ENCODE measurements at places on chromosomes 6 and 20.
A peak's percentile ranks its signal among the peaks of the same experiment; 100 is the strongest.

DNA sequence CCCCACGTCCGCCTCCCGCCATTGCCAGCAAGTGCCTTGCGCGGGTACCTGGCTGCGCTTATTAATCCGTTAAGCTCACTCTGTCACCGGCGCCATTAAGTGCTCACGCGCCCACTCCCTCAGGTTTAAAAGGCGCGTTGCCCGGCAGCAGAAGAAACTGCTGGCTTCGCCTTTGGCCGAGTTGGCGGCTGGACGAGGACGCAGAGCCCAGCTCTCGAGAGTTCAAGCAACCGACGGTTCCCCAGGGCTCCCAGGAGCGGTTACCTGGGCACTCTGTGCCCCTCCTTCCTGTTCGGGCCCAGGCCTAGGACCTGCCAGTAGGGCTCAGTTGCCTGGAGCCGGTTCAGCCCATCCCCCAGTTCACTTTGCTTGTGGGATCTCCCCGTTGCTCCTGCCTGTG lies at the start of gene GGTLC1:
GGTLC1 (minus strand) TSS at position 219 of the 400 bp plus-strand sequence. CDS start 2,168 bp downstream, outside the sequence.
- DNase-seq: peak; percentile 37

- no peak for DNase-seq
Observed at GRCh38 chr6:79570129-79571029, 33.1 kb upstream of the LCA5 start.

GRCh38 chr20:47656318-47656717 lies 129.0 kb downstream of the SULF2 start:
- DNase-seq: no peak

DNA sequence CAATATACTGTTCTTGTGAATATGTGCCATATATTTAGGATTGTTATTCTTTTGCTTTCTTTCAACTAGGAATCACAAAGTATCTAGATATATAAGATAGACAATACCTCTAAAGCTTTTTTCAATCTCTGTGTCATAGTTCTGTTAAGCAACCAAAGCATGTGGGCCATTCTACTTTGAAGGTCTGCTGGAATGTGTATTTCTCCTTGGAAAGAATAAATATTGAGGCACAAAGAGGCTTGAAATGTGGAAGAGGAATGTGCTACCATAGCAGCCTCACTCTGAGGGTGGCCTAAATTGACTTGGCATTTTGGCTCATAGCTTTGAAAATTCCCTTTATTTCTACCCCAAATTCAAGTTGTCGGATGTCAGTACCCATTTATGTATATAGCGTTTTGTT lies 488.5 kb upstream of the MAN1A1 start:
- no peak for DNase-seq

DNA sequence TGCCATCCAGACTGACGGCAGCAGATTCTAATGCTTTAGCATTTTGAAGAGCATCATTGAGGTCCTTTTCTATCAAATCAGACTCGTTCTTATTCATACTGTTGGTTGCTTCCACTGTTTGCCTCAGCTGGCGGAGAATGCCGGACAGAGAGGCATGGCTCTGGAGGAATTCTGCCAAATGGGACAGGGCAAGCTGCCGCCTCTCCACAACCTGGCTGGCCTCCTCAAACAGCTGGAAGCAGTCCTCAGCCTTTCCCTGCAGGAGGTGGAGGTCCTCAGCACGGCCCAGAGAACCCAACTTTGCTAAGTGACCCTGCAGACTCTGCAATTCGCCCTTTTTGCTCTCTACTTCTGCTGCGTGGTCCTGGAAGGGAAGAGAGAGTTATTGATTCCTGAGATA lies 220.5 kb downstream of the SYNE1 start:
- DNase-seq: no peak

DNA sequence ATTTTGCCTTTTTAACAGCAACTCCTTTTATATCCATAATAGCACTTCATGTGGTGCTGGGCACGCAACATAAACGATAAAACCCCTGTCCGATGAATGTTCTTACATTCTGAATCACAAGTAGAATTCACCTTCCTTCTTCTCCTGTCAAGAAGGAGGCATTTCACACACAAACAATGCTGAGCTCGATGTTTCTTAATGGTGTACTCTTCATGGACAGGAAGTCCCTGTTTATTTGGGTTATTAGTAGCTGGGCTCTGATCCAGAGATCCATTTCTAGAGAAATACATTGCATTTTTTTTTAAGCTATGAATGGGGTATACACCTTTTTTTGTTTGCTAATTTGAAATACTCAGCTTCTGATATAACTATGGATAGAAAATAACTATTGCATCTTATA lies 82.4 kb downstream of the PPP1R3G start:
- DNase-seq: no peak

- no peak for DNase-seq
Observed at GRCh38 chr20:7950387-7950786, 10.1 kb upstream of the HAO1 start.

GRCh38 chr6:37171970-37172812 lies 2.2 kb downstream of the PIM1 start:
- peak; percentile 91 for DNase-seq

DNA sequence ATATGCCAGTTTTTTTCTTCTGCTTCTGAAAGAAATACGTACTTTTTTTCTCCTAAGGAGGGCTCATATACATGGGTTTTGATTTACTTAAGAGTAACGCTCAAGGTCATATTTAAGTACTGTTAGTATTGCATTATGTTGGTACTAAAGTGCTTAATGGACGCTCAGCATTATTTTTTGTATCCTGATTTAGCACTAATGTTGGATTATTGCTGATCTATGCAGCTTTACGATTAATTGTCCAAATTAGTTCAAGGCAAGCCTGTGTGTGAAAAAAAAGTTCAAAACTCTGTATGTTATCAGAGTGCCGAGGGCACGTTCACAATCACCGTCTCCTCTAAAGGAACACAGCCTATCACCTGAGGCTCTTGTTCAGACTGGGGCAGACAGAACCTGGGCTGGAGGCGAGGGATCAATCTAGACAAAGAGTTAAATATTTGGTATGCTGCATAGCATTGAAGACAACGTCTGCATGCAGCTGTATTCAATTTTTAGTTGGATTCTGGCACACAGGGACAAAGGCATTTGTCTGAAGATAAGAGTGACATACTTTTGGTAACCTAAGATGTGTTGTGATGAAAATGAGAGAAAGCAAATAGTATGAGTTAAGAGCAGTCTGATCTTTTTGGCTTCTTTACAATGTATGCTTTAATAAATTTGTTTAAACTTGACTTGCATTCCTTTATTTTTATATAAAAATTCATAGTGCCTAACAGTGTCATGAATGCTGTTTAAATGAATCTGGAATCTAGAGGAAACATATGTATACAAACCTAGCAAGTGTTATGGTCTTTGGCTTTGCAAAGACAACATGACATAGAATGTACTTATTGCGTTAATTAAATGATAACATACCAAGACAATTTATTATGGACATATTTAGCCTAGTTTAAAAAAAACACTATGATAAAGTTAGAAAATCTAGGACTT lies 341.2 kb downstream of the SAMD5 start:
- no peak for DNase-seq

DNA sequence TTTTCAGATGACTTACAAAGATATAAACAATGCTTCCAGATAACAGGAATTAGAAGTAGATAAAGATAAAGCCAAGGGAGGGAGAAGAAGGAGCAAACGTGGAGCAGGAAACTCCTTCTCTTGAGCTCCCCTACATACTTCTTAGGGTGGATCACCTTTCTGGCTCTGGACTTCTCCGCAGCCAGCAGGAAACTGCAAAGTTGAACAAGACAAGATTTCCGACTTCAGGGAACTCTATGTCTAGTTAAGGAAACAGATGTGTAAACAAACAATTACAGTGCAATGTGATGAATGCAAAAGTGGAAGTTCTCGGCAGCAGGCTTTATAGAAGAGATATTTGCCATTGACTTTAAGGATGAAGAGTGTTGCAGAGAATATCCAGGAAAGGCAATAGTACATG lies 134.0 kb upstream of the MARCKS start:
- no peak for DNase-seq

- DNase-seq: no peak
Observed at GRCh38 chr6:67768972-67769371, 866.1 kb upstream of the ADGRB3 start.

GRCh38 chr20:7637184-7637583 lies 303.1 kb downstream of the HAO1 start:
- DNase-seq: no peak

DNA sequence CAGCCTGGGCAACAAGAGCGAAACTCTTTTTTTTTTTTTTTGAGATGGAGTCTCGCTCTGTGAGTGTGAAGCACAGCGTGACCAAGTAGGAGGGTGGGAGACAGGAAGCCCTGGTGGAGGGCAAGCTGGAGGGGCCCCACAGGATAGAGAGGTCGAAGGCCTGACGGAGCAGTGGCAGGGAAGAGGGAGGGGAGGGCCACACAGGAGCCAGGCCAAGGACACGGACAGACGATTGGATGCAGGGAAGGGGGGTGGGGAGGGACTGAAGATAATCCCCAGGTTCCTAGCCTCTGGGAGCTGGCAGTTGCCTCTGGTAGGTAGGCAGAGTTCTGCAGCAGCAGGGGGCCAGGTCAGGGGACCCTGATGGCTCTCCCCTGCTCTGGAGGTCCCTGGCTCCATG lies 10.8 kb upstream of the GUCA1A start:
- DNase-seq: no peak

GRCh38 chr6:3825851-3826581 lies 23.2 kb upstream of the FAM50B start:
- DNase-seq: no peak

- no peak for DNase-seq
Observed at GRCh38 chr6:124901084-124901483, 61.2 kb upstream of the RNF217 start.

DNA sequence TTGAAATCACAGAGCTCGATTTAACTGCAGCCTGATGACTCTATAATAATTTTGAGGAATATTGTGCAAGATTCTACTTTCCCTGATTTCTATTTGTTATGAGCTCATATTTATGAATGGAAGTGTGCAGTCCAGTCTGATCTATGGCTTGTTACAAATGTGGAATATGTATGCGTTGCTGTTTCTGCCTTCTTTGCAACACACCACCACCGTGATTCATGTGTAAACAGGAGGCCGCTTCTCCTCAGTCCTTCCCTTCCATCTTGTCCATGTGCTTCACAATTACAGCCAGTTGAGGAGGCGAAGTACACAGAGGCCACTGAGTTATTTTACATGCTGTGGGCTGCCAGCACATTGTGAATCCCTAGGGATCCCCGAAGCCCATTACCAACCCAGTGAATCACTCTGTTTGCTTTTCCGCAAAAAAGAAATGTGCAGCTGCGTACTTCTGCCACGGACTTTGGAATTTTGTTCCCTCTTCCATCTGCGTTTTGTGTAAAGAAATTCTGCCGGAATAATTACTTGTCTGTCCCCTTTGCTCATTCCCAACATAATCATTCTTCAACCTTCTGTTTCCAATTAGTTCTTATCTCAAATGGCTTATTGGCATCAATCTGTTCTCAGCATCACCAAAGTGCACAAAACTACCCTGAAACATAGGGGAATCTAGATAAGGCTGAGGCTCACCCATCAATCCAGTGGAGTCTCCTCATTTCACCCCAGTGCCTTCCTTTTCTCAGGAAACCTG lies 551.6 kb upstream of the CITED2 start:
- DNase-seq: no peak

DNA sequence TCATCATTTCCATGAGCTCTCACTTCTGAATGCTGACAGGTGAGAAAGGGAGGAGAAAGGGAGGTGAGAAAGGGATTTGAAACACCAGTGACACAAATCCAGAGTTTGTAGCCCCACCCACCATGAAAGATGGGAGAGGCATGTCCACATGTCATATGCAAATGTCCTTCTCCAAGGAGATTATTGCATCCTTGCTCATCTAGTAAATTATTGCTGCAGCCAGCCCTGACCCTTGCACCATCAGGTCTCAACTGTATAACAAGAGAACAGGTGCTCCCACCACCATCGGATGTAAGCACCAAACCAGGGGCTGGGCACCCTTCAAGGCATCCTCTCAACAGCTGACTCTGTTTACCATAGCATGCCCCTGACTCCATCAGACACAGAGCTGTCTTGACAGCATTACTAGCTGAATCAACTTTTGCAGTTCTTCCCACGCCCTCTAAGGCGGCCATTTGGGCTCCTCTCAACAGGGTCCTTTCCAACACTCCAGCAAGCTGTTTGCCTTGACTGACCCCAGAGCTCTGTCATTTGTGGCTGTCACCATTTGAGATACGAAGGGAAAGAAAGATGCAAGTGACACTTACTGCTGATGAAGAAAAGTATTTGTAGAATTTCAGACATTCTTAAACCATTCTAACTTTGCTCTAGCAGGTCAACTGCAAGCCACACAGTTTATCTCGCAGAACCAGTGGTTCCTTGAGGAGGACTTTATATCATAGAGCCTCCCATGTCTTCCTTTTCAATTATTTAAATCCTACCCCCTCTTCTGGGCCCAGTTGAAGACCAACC lies 14.2 kb downstream of the GFOD1 start:
- no peak for DNase-seq

DNA sequence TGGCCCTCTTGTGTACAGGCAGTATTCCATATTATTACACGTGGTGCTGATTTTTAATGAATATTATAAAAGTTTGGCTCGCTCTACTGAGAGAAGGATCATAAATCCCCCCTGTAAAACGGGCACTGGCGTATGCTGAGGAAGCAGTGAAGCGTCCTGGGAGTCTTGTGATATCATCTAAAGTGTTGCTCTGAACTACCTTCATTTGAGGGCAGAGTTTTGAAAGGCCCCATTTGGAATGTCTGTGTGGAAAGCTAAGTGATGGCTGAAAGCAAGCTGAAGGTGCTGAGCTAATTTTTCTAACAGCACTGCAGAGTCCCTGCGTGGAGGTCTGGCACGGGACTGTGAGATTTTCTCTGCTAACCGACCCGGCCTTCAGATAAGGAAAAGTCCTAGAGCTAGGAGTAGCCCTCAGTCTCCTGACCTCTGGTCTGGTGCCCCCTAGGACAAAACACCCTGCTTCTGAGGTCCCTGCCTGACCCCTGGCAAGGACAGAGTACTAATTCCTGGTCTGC lies 1.3 kb upstream of the BACH2 start:
- DNase-seq: no peak

Measured in activated CD8-positive, alpha-beta memory T cell treated with anti-CD3 and anti-CD28 coated beads, Interleukin-2, amount 50 U/mL, for 48 hours (primary cell).